A549 treated with DMSO at 1 μM for 4 hours (cell line): ENCODE measurements at places on chromosomes 3 and 15. TPM values are rescaled to one million over a fixed set of nuclear protein-coding genes. Genes with fewer than 3 reads are reported as not detected.

The HIGD2B gene
- total RNA-seq, result 0.09 TPM in 1 of 5 replicates, not detected in the others

The APH1B gene
- 16.0 to 23.5 TPM (median 22.5 TPM) in 5 replicates for total RNA-seq

The SATB1 gene
- total RNA-seq, result 0.05 to 0.09 TPM in 2 of 5 replicates, not detected in the others

The RASL12 gene
- 0.06 to 0.28 TPM (median 0.19 TPM) in 5 replicates for total RNA-seq
